ENCODE measurements at places on chromosomes 11 and 22.

- no peak for DNase-seq
Measured at GRCh38 chr22:24338726-24339451, 68.3 kb downstream of the SPECC1L start.

DNA sequence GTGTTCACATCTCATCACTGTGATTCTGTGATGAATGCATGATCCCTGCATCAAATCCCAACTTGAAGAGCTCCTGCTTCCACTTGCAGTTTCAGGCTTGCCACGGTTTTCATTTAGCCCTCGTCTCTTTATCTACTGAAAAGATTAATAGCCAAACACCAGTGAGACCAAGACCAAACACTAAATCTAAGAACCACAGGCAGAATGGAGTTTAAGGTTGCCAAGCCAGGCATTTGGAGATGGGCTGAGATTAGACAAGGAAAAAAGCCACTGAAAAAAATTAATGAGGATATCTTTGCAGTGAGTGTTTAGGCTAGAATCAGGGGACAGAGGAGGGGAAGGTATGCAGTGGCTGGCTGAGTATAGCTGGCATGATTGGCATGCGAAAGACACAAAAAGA, 227.2 kb upstream of the BLID start:
- DNase-seq = no peak

DNA sequence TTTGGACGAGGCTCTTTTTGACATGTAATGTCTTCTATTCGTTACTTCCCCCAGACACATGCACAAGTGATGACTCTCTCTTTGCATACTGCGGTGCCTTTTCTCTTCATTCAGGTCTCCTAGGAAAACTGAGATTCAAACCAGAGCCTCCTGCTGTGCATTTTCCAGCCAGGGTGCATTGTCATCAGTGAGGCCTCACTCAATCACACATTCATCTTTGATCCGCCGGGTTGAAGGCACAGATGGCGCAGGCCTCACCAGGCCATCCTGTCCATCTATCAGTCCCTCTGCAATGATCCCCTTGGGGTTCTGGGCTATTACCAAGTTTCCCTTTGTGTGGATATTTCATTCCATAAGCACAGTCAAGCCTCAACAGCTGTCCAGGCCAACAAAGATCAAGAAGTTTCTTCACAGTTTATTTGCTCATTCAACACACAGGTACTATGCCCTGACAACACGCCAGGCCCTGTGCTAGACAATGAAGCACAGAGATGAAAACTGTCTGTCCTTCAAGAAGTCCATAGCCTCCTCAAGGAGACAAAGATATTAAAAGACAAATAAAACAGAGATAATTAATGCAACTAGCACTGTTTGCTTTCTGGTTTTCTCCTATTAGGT, 107.8 kb downstream of the LARGE1 start:
- DNase-seq = no peak

DNA sequence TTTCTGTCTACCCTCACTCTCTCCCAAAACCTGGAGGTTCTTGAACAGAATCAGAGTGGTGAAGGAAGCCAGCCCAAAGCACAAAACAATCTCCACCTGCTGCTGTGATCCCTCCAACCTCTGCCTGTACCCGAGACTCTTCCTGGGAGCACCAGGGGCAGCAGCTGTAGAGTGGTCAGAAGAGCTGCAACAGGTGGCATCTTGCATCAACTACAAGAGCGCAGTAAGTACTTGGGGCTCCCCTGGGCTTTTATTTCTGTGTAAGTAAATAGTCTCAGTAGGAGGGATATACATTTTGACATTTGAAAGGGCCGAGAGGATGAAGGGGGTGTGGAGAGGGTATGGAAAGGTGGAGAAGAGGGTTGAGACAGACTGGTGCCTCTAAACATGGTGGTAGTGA, 8.3 kb upstream of the UBQLNL start:
- no peak for DNase-seq

DNA sequence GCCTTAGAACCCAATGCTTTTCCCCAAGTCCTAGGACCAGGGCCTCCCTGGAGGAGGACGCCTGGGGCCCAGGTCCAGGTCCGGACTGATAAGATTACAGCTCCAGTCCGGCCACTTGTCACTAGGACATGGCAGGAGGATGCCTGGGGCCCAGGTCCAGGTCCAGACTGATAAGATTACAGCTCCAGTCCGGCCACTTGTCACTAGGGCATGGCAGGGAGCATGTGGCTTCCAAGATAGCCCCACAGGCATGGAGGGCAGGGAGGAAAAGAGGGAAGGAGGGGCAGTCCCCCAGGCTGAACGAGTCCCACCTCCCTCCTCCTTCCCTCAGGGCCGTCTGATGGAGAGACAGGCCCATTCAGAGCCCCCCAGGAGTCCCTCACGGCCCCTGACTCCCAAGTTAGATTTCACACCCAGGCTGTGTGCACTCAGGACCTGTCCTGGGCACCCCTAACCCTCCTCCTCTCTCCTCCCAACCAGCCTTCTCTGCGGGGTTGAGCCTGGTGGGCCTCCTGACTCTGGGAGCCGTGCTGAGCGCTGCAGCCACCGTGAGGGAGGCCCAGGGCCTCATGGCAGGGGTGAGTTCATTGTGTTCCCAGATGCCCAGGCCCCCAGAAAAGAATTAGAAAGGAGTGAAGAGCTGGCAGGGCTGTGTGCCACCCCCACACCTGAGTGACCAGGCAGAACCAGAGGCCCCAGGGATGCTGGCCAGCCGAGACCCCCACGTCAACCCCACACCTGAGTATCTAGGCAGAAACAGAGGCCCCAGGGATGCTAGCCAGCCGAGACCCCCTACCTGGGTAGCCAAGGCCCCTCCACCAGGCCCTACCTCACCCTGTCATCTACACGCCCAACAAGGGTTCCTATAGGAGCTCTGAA, 2.1 kb downstream of the TSPAN32 start:
- DNase-seq = peak; percentile 59

GRCh38 chr11:12142176-12142575, 31.8 kb downstream of the MICAL2 start:
- no peak for DNase-seq

- DNase-seq = peak; percentile 28
Measured at GRCh38 chr11:117604336-117604995, 192.6 kb downstream of the DSCAML1 start.

- no peak for DNase-seq
Measured at GRCh38 chr11:80054582-80055165, 613.8 kb upstream of the TENM4 start.

DNA sequence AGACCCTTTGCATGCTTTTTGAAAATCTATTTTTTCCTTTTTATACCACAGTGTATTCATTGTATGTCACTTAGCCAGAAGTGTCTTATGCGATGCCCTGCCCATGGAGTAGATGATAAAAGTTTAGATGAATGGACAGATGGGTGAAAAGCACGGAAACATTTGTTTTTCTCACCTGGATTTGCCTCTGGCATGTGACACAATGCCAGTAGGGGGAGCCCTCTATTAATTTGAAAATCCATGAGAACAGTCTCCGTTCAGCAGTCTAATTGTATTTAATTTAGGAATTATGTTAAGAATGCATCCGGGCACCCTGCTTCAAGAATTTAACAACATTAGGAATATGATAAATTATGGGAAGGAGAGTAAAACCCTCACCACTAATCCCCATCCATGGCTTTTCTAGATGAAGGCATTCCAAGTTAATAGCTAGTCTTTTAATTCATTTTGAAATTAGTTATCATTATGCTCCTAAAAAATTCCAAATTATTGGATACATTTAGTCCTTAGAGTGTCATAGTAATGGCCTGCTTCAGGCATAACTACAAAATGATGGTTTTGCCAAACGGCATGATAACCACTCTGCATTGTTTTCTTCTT, 55.3 kb upstream of the ALKBH3 start:
- no peak for DNase-seq

DNA sequence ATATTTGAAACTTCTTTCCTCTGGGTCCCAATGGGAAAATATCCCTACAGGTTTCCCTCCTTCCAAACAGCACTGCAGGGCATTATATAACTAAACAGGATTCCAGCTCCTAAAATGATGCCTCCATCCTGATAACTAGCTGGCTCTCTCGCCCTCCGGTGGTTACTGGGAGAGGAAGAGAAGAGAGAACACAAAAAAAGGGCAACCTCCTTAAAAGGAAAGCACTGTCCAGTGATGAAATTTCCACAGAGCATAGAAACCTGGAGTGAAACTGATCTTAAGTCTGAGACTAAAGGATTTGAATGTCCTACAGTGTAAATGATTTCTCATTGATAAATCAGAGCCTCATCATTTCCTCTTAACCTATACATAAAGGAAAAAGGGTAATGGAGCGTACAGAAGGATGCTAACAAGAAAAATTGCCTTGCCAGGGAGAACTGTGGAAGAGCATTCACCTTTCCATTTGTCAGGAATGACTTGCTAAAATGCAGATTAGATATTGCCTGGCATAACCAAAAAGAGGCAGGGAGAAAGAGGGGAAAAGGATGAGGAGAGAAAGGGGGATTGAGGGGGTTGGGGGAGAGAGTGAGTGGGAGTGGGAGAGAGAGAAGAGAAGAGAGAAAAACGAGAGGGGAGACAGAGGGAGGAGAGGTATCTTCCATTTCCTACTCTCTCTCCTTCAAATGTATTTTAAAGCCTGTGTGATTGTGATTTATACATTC, 121.3 kb downstream of the APOL5 start:
- DNase-seq = no peak

GRCh38 chr11:2750682-2751522, 51.1 kb upstream of the KCNQ1OT1 start:
- DNase-seq = peak; percentile 37

DNA sequence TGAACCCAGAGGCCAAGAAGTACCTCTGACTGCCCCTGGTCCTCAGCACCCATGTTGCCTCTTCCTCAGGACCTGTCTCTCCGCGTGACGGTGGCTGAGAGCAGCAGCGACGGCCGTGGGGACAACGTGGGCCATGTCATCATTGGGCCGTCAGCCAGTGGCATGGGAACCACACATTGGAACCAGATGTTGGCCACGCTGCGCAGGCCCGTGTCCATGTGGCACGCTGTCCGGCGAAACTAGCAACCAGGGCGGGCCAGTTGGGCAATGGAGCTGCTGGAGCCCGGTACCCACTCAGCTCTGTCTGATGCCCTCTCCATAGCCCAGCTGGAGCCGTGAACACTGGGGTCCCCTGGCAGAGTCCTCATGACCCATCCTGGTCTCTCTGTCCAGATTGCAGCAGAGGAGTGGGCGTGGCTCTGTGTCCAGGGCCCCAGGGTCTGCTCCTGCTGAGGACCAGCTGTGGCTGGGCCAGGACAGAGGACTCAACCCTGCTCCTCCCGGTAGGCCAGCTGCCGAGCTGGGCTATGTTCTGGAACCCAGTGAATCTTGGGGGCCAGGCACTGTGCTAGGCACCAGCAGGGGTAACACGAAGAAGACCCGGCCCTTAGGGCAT, 8.0 kb upstream of the RHOD start:
- DNase-seq = no peak

DNA sequence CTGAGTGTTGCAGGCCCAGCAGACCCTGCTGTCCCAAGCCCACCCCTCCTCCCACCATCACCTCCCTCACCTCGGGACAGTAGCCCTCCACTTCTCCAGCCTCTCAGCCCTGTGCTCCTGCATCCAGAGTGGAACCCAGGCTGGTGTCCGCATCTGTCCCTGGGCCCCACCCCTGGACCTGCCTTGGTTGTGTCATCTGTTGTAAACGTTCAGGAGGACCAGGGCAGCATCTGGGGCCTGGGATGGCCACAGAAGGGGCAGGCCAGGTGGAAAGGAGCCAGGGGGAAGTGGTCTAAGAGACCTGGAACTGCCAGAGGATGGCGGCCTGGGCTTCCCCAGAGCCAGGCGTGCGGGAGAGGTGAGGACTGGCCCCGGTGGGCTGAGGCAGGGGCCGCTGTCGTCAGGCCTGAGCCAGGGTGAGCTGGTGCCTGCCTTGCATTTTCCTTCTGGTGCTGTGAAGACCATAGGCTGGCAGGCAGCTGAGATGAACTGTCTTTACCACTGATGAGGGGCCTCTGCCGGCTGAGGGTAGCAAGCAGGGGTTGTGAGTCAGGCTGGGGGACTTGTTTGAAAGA, 26.1 kb upstream of the MGAT3 start:
- DNase-seq = no peak

GRCh38 chr11:114758627-114759026, 80.3 kb downstream of the NXPE2 start:
- DNase-seq = no peak

GRCh38 chr11:120863359-120863758, 160.5 kb upstream of the TBCEL start:
- no peak for DNase-seq

DNA sequence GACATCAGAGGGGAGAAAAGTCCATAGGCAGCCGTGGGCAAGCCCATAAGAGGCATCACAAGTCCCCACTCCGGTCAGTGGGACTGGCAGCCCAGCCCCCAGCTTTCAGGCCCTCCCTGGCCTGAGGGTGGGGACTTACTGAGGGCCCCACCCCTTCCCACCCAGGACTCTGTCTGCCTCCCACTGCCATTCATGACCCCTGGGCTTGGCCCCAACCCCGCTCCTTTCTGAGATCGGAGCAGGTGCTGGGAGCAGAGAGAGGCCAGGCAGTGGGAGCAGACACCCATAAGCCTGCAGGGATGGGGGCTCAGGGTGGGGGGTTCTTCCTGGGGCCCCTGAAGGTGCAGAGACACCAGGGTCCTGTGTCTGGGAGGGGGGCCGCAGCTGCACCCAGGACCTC, 5.1 kb downstream of the UPK2 start:
- DNase-seq = no peak

DNA sequence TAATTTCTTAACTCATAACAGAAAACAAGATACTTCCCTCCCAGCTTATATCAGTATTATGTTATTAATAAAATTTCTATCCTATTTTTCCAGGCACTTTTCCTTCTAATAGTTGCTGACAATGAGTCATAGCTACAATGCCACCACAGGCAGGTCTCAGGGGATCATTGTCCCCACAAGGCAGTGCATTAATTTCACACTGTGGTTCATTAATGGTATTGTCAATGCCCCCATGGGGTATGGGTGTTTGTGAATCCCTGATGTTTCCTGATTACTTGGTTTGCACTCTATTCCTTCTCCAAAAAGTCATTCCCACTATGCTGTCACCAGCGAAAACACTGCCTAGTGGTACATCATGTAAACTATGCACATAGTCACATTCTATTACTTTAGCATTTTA, 345.5 kb upstream of the CTSC start:
- no peak for DNase-seq

- DNase-seq = no peak
Measured at GRCh38 chr22:44089717-44090570, 65.8 kb downstream of the PARVB start.

GRCh38 chr22:19287076-19287707, 4.3 kb downstream of the CLTCL1 start:
- DNase-seq = no peak

- no peak for DNase-seq
Measured at GRCh38 chr11:72642043-72642883, 32.0 kb downstream of the PDE2A start.
